ENCODE measurements at places on chromosomes 13 and 19. TPM values are rescaled to one million over a fixed set of nuclear protein-coding genes. Genes with fewer than 3 reads are reported as not detected.

KCTD12 gene
- 16.7 TPM for total RNA-seq

ZSWIM9 gene
- total RNA-seq: 0.61 TPM

PODNL1 gene
- total RNA-seq: 0.09 TPM

SPRED3 gene
- total RNA-seq: under 0.01 TPM

KCTD4 gene
- not detected for total RNA-seq

LYPD5 gene
- 1.7 TPM for total RNA-seq

All from thymus (tissue), 14 donors.